Occipital lobe (tissue), 3 donors: ENCODE measurements at places on chromosomes 7 and 10.

- DNase-seq = no peak
Measured at GRCh38 chr7:47218378-47219176, 363.3 kb downstream of the TNS3 start.

- DNase-seq = no peak
Measured at GRCh38 chr7:68722044-68722443, 876.2 kb upstream of the AUTS2 start.

GRCh38 chr10:58444321-58444720, 59.1 kb downstream of the TFAM start:
- no peak for DNase-seq

DNA sequence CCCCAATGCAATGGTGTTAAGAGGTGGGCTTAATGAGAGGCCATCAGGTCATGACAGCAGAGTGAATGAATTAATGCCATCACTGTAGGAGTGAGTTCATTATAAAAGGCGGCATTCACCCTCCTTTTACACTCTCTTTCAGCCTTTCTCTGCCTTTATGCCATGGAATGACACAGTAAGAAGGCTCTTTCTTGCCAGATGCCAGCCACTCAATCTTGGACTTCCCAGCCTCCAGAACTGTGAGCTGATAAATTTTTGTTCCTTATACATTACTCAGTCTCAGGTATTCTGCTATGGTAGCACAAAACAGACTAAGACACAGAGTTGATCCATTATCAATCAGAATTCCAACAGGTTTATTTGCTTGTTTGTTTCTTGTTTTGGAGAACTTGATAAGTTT, 3.2 kb downstream of the TCAF1 start:
- no peak for DNase-seq

DNA sequence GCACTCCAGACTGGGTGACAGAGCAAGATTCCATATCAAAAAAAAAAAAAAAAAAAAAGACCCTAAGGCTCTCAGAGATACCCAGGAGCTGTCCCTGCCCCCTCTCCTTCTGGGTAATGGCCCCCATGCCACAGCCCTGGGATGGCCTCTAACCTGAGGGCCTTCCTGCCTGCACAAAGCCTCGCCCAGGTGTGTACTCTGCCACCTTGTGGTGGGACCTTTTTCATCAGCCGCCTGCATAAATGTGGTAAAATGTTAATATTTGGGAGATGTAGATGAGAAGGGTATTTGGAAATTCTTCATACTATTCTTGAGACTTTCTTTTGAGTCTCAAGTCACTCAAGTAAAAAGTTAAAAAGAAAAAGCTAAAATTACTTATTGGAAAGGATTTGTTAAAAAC, 46.3 kb upstream of the RNF216 start:
- no peak for DNase-seq

DNA sequence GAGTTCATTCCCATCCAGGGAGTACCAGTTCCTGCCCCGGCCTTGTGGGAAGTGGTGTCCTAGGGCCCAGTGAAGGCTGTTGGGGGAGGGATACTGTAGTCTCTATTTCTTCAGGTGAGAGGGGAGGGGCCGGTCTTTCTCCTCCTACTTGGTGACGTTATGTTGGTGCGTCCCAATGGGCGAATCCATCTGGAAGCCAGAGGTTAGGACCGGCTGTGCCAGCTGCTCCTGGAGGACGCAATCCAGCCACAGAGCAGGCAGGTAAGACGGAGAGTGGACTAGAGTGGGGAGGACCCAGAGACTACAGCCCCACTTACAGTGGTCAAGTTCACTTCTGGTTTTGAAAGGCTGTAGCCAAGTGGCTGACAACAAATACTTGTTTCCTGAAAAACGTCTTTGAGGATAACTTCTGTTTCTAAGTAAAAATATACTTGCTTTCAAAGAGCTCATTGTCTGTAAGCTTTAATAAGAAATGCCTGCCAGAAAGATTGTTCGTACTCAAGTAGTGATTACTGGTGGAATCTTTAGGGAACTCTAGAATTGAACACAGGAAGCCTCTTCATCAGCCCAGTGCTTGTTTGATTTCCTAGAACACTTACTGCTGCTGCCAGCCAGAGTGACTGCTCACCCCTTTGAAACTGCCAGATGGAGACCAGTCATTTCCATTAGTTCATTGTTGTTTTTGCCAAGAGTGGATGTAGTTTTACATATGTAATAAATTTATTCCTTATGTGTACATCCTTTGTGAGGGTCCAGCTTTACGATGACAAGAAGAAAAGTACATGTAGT, 25.4 kb downstream of the RBM33 start:
- DNase-seq = no peak

DNA sequence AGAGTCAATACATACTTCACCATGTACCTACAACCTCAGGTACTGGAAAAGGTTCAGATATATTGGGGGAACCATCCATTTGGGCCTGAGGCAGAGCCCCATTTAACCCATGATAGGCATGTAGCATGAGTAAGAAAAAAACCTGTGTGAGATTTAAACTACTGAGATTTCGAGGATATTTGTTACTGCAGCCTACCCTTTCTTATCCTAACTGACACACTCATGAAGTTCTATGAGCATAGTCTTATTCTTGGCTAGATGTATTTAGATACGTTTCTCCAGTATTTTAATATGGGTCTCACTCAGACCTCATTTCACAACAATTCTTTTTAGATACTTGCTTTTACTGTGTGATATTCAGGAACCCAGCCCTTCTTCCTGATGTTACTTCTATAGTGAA, 39.3 kb downstream of the GHRHR start:
- DNase-seq = no peak

DNA sequence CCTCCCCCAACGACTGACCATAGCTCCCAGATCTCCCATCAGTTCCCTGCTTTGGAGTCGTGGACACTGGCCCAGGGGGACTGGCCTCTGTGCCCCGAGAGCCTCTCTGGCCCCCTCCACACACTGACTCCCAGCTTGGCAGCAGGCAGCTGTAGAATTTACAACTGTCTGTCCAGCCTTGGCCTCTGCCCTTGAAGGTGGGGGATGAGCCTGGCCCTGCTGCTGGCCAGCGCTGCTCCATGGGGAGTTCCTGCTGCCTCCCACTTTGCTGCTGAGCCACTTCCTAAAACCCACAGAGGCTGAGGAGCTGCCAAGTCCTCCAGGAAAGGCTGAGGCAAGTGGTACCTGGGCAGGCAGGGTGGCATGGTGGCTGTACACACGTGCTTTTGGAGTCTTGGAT, 147.1 kb downstream of the WDR11 start:
- DNase-seq = no peak

GRCh38 chr10:97454330-97455036, 8.5 kb downstream of the ZDHHC16 start:
- DNase-seq = no peak
